ENCODE measurements at places on chromosomes 2 and 18.

DNA sequence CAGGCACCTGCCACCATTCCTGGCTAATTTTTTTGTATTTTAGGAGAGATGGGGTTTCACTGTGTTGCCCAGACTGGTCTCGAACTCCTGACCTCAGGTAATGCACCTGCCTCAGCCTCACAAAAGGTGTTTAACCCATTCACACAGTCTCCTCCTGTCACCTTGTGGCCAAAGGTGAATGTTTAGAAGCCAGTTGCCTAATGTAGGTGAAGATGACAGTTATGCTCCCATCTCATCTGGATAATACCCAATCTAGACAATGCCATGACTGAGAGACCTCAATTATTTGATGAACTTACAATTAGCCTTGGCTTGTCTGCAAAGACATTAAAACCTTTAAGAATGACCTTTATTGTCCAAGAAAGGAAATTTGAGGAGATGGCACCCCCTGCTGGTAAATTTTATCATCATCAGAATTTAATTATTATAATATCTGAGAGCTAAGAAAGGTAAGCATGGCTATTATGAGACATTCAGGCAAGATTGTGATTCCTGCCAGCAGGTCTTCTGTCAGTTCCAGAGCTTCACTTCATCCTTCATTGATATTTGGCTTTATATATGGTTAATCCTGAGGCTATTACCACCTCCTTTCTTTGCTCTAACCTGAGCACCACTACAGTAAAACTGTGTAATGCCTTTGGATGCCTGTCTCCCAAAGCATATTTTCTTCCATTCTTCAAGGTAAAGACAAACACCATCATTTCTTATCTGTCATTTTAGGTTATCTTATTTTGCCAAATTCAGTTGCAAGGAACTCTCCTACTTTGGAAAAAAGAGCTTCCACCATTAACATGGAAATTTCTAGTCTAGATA lies 117.6 kb downstream of the FAM124B start:
- no peak for DNase-seq

GRCh38 chr2:126672980-126673605 lies 17.1 kb downstream of the GYPC start:
- DNase-seq, result no peak

DNA sequence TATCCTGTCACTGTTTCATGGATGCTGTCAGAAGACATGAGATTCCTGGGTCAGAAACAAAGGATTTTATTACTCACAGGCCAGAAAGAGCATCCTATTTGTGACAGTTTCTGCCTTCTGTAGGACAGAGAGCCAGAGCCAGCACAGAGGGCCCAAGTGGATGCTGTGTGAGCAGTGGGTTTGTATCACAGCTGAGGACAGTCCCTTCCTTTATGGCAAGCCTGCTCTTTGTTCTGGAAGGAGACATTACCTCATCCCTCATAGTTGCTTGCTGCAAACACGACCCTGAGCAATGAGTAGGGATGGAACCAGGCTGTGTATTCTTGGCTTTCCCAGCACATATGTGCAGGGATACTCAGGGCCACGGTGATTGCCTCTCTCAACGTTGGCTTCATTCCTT lies 41.6 kb downstream of the ARHGEF4 start:
- no peak for DNase-seq

DNA sequence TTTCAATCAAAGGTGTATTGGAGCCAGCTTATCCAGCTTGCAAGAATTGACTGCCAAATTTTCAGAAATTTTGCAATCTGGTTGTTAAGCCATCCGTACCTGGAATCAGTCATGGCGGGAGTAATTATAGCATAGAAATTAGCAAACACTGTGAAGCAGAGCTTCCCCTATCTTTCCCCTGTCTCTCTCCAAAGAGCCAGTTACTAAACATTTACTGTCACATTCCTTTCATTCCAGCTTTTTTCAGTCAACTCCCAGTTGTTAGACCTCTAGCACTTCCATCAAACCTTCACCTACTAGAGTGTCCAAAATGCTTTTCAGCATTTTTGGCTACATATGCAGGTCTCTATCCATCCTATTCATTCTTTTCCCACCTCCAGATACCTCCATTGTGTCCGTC lies 137.4 kb downstream of the MC4R start:
- no peak for DNase-seq

DNA sequence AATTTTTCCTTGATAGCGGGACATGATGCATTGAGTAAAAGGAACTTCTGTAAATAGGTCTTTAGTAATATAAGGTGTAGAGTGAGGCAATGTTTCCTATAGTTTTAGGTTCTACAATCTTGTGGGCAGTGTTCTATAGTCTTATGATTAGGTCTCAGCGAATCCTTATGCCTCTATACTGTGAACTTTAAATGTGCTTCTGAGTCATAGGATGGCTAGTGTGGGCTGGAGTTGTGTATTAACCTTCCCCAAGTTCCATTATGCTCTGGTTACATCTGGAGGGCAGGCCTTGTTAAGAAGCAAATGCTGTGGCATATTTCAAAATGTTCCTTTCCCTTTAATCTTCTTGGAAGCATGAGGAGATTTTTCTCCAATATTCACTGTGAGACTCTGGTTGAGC lies 73.5 kb downstream of the ROCK2 start:
- no peak for DNase-seq

GRCh38 chr2:152566728-152567069 lies 150.6 kb downstream of the PRPF40A start:
- DNase-seq, result no peak
